NCI-H1105 (cell line): ENCODE measurements at places on chromosomes 13 and 19.

- no peak for DNase-seq
Observed at GRCh38 chr19:45972947-45973540, 621 bp downstream of the NOVA2 start.

- DNase-seq: no peak
Observed at GRCh38 chr13:43023289-43023963, at the start of gene DNAJC15. Gene DNAJC15, plus strand, starts transcription at chr13:43023586. Its CDS starts 41 bp downstream, at chr13:43023627.

DNA sequence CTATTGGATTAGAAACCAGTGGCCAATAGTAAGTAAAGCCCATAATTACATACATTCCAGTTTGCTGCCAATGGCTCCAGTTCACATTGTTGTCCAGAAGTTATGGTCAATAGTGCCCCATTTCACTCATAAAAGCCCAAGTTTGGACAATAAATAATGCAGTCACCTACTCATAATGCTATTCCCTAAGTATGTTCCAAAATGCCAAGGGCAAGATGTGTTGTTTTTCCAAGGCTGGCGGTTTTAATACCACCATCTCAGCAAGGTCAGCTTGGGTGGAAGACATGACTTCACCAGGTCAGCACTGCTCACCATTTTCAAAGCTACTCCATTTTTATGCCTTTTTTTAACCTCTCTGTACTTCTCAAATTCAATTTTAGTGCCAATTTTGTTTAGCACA, 32.7 kb downstream of the KCTD12 start:
- no peak for DNase-seq

DNA sequence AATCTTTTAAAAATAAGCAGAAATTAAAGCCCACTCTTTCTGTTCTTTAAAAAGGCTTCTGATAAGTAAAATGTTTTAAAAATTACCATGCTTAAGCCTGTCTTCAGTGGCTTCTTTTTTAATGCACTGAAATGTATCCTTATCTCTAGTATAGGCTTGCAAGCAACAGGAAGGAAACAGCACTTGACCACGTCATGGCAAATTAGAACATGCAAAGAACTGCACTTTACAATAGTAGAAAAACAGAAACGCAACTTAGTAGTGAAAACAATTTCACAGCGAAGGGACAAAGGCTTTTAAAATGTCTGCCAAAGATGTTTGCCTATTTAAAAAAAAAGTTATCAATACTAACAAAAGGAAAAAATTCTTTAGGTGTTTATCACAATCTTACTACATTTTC, 36.3 kb downstream of the ELF1 start:
- DNase-seq: no peak
